T-cell (primary cell): ENCODE measurements at places on chromosomes 3 and 15. TPM values are rescaled to one million over a fixed set of nuclear protein-coding genes. Genes with fewer than 3 reads are reported as not detected.

The DNAH12 gene
- 0.25 TPM for total RNA-seq

The MME gene
- total RNA-seq, result 0.93 TPM

GRCh38 chr3:129383292-129383860 is 45.1 kb downstream of the EFCAB12 start:
- no peak overlapping the region for H3K27ac ChIP-seq
- H3K4me3 ChIP-seq, result no peak overlapping the region
- no peak for DNase-seq

DNA sequence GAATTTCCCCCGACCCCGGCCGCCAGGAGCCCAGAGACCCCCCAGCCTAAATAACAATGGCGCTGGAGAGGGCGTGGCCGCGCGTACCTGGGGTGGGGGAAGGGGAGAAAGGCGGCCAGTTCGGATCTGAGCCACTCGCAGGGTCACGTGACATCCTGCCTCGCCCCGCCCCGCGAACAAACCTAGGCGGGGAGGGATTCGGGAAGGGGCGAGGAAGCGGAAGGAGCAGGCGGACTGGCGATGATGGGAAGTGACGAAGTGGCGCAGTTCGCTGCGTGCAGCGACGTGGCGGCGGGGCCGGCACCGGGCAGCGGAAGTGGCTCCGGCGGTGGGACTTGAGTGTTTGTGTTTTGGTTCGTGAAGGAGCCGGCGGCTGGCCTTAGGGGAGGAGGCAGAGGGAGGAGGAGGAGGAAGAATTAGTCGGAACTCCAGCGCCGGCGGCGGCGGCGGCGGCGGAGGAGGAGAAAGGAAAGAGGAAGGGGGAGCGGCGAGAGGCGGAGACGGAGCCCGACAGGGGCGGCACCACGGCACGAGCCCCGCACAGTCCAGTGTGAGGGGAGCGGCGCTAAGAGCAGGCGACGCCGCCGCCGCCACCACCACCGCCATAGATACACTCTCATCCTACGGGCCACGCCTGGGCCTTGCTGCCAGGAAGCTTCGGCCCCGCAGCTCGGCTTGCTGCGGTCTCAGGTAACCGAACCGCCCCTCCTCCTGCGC is at the start of gene RAB5A:
RAB5A (plus strand) TSS at position 266 of the 717 bp plus-strand sequence. CDS start 3,802 bp downstream, outside the sequence.
- H3K36me3 ChIP-seq, result no peaks in the 10 kb centered on the region
- H3K4me1 ChIP-seq, result peaks cover 23% of the 10 kb centered on the region
- peak; percentile 94 for DNase-seq
- H3K4me3 ChIP-seq, result peak within 1 kb of the TSS; percentile 78
- peak within 1 kb of the TSS; percentile 96 for H3K27ac ChIP-seq

GRCh38 chr3:243356-243725 is 46.8 kb downstream of the CHL1 start:
- H3K4me1 ChIP-seq, result no peaks in the 10 kb centered on the region
- DNase-seq, result no peak
- H3K36me3 ChIP-seq, result no peaks in the 10 kb centered on the region
- no peaks in the 10 kb centered on the region for H3K27me3 ChIP-seq
- H3K4me3 ChIP-seq, result no peak overlapping the region

- peak overlapping the region; percentile 93 for H3K27ac ChIP-seq
- peaks cover 89% of the 10 kb centered on the region for H3K4me1 ChIP-seq
- H3K27me3 ChIP-seq, result no peaks in the 10 kb centered on the region
- no peaks in the 10 kb centered on the region for H3K36me3 ChIP-seq
- DNase-seq, result no peak
These were observed 1.4 kb downstream of the CSK start for GRCh38 chr15:74783072-74783807.

The FOXB1 gene
- total RNA-seq, result 0.13 TPM

DNA sequence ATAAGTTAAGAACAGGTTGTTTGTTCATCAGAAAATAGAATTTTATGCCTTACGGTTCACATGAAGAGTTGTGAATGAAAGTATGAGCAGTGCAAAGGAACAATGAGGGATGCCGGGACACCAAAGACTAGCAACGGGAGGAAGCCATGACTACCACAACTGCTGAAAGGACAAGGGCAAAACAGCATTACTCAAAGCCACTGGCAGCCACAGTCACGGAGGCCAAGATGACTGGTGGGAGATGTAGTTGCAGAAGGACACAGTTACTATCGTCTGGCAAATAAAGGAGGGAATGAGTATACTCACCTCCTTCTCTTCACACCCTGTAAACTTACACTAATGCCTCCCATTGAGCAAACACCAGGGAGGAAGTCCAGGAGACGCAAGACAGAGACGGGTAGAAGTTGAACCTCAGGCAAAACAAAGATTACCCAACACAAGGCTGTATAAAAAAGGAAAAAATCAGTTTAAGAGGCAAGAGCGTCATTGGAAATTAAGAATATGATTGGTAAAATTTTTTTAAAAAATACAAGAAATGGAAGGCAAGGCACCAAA is 675.5 kb downstream of the FHIT start:
- no peaks in the 10 kb centered on the region for H3K27me3 ChIP-seq
- H3K36me3 ChIP-seq, result no peaks in the 10 kb centered on the region
- H3K4me1 ChIP-seq, result no peaks in the 10 kb centered on the region

The MFSD1 gene
- 27.9 TPM for total RNA-seq

The ST3GAL6 gene
- total RNA-seq, result 0.55 TPM

DNA sequence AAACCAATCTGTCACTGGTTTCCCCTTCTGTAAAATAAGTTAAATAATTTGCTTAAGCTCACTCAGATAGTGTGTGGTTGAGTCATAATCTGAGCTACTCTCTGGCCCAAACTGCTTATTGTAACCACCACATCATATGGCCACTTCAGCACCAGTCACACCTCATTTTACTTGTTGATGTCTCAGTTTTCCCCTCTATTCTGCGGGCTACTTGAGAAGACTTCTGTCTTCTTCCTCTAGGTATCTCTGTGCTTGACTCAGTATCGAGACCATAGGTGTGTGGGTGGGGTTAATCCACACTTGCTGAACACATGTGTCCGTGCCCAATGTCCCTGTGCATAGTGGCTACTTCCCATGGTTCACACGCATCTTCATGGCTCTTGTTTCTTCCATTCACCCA is 32.9 kb downstream of the CRYGS start:
- no peak overlapping the region for H3K4me3 ChIP-seq
- DNase-seq, result no peak
- no peaks in the 10 kb centered on the region for H3K36me3 ChIP-seq

The PLXND1 gene
- total RNA-seq, result 53.3 TPM

The CACNA2D3 gene
- not detected for total RNA-seq

DNA sequence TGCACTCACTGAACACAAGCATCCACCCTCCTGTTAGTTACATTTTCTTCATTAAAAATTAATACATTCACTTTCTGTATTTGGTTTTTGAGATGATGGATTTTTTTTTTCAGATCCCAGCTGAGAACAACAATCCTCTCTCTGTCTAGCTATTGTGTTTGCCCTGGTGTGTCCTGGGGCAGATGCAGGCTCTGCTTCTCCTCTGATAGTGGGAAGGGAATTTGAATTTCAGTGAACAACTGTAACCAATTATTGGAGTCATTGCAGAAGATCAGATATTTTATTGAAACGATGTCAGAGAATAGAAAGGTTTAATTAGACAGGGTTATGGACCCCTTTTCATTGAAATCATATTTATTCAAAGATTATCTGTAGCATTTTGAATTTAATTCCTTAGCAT is 33.1 kb upstream of the RYR3 start:
- no peaks in the 10 kb centered on the region for H3K4me1 ChIP-seq
- no peak overlapping the region for H3K27ac ChIP-seq
- no peak overlapping the region for H3K4me3 ChIP-seq
- H3K27me3 ChIP-seq, result no peaks in the 10 kb centered on the region
- no peak for DNase-seq

GRCh38 chr3:39166134-39166710 is 12.8 kb upstream of the CSRNP1 start:
- no peak overlapping the region for H3K4me3 ChIP-seq
- no peak overlapping the region for H3K27ac ChIP-seq
- no peaks in the 10 kb centered on the region for H3K27me3 ChIP-seq
- H3K4me1 ChIP-seq, result no peaks in the 10 kb centered on the region
- H3K36me3 ChIP-seq, result no peaks in the 10 kb centered on the region

DNA sequence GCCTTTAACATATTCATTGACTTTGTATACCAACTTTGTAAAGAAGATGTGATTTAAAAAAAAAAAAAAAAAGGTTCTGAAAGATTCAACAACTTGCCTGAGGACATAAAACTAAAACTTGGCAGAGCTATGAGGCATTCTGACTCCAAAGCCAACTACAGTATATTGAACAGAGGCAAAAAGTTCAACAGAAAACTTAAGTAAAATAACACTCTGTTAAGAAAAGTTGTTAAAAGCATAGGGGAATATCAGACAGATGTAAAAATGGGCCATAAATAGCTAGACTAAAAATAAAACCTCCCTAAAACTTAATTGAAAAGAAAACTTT is 23.4 kb downstream of the GOLIM4 start:
- no peak for DNase-seq
- H3K27me3 ChIP-seq, result no peaks in the 10 kb centered on the region
- H3K4me3 ChIP-seq, result no peak overlapping the region
- H3K4me1 ChIP-seq, result no peaks in the 10 kb centered on the region
- no peak overlapping the region for H3K27ac ChIP-seq

The ATP2B2 gene
- not detected for total RNA-seq

DNA sequence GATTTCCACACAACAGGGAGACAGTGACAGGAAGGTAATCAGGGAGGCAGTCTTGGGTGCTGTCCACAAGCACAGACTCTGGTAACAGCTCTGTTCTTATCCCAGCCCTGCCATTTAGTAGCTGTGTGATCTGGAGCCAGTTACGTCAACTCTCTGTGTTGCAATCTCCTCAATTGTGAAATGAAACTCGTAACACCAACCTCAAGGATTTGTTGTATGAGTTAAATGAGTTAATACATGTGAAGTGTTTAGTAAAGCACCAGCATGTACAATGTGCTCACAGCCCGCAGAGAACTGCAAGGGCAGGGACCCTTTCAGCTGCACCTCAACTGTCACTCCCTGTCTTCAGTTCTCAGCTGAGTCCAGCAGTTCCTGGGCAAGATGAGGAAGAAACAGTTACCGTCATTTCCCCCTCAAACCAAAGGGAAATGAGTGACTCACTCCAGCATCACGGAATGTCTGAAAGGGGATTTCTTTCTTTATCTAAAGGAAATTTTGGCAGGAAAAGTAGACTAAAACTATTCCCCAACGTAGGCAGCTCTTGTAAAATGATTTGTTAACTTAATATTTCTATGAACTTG is 39.9 kb upstream of the MB21D2 start:
- no peaks in the 10 kb centered on the region for H3K36me3 ChIP-seq
- no peak overlapping the region for H3K27ac ChIP-seq
- no peak for DNase-seq
- no peaks in the 10 kb centered on the region for H3K4me1 ChIP-seq

DNA sequence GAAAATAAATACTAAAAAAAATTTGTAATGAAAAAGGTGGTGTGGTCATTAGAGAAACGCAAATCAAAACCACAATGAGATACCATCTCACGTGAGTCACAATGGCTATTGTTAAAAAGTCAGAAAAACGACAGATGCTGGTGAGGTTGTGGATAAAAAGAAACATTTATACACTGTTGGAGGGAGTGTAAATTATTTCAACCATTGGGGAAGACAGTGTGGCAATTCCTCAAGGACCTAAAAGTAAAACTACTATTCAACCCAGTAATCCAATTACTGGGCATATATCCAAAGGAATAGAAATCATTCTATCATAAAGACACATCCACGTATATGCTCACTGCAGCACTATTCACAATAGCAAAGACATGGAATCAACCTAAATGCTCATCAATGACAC is 120.3 kb downstream of the MYO9A start:
- no peaks in the 10 kb centered on the region for H3K27me3 ChIP-seq
- H3K4me3 ChIP-seq, result no peak overlapping the region
- no peaks in the 10 kb centered on the region for H3K4me1 ChIP-seq
- no peaks in the 10 kb centered on the region for H3K36me3 ChIP-seq
